HTR-8/SVneo (cell line): ENCODE measurements at places on chromosomes 16 and 17.

GRCh38 chr16:86224126-86224525 is 286.2 kb upstream of the FOXF1 start:
- DNase-seq: no peak

- DNase-seq: peak; percentile 41
These were observed 198.0 kb upstream of the MPHOSPH6 start for GRCh38 chr16:82368041-82368440.

- no peak for DNase-seq
These were observed 11.1 kb upstream of the CLEC18A start for GRCh38 chr16:69939821-69940585.

DNA sequence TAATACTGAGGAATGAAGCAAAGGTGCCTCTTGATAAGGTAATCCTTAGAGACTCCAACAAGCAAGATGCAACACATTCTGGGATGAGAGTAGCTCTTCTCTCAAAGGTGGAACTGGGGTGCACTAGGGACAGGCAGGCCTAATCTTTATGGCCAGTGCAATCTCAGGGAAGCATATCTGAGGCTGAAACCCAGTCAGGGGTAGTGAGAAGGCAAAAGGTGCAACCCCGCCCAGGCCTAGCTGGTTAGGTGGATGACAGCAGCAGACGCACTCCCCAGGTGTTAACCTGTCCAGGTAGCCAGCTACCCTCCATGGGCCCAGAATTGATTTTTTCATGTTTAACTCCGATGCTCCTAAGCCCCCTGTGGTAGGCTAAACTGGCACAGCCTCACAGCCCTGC is 9.9 kb upstream of the SLC46A1 start:
- DNase-seq: no peak

DNA sequence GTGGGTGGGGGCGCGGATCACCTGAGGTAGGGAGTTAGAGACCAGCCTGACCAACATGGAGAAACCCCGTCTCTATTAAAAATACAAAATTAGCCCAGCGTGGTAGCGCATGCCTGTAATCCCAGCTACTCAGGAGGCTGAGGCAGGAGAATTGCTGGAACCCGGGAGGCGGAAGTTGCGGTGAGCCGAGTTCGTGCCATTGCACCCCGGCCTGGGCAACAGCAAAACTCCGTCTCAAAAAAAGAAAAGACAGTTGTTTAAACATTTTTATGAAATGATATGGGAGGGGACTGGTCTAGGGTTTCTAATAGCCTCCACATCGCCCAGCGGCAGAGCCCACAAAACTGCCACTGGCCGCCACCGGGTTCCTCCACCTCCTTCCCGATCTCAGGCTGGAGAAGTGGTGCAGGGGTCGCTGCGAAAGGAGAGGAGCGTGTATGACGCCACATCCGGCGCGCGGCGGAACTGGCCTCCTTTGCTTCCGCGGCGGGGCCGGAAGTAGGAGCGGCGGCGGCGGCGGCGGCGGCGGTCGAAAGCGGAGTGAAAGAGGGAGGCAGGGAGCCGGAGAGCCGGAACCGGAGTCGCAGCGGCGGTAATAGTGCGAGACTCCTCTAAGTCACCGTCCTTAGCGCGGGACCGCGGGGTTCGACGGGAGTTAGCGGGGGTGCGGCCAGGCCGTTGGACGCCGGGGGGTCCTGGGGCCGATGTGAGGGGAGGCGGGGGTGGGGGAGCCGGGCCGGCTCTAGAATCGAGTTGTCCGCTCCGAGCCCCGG is at the start of gene PPP4C:
Gene PPP4C (plus strand): TSS at position 492 of the 773 bp plus-strand sequence. CDS start 384 bp downstream, outside the sequence.
- DNase-seq: peak; percentile 98

- DNase-seq: no peak
These were observed 4.9 kb upstream of the IL32 start for GRCh38 chr16:3060339-3061127.

DNA sequence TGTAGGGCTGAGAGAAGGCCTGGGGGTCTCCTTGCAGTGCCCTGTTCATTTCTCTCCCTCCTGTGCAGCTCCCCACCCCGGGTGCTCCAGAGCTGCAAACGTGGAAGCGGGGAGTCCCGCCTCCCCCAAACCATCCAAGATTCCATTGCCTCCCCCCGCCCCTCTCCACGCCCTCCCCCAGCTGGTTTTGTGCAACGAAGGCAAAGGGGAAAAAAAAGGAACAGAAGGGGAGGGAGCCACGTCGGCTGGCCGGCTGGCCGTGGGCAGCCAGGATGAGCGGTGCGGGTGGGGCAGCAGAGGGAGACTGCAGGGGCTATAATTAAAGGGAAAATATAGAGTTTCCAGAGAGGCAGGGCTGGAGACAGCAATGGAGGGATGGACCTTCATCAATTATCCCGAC is 1.7 kb upstream of the COL1A1 start:
- DNase-seq: no peak

DNA sequence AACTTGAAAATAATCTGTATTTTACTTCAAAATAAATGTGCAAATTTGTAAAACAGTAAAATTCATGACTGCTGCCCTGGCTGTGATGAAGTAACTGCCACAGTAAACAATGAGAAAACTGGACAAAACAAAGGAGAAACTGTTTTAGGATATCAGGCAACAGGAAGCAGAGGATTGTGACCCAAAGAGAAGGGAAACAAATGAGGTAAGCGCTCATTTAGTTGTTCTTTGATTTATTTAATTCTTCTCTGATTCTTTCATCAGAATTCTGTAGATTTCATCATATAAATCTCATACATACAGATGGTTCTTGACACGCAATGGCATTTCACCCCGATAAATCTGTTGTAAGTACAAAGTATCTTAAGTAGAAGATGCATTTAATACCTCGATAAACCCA is 198.1 kb upstream of the AXIN2 start:
- no peak for DNase-seq

GRCh38 chr16:4404247-4404966 is 12.0 kb downstream of the CORO7 start:
- DNase-seq: no peak

GRCh38 chr17:41523787-41524186 is 4.3 kb downstream of the KRT19 start:
- no peak for DNase-seq

GRCh38 chr16:81069063-81069462 is 8.0 kb downstream of the C16orf46 start:
- no peak for DNase-seq

DNA sequence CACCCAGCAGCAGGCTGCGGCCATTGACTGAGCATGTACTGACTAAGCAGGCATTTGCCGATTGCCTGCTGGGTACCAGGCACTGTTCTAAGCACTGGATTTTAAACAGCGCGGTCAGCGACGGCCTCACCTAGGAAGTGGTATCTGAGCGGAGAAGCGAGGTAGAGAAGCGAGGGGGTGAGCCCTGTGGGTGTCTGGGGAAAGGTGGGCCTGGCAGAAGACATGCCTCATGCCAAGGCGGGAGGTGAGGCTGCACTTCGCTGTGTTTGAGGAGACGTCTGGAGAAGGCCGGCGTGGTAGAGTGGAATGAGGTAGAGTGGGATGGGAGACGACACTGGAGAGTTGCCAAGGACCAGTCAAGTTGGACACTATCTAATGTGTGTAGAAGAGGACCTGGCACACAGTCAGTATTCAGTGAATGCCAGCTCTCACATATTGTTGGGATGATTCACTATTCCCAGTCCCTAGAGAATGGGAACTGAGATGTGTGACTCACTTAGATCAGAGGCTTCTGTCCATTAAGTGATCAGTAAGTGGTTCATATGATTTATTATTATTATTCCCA is 14.4 kb downstream of the SYCE1L start:
- DNase-seq: peak; percentile 85

GRCh38 chr17:59349178-59349577 is 17.7 kb downstream of the YPEL2 start:
- DNase-seq: no peak

DNA sequence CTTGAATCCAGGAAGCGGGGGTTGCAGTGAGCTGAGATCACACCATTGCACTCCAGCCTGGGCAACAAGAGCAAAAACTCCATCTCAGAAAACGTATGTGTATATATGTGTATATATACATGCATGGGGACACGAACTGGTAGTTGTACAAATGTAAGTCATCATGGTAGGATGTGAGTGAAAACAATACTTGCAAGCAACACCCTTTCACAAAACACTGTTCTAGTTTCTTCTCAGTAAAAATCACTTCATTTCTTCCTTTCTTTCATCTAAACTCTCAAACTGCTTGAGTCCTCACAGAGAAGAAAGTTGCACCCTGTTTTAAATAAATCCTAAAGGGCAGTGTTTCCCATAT is 51.8 kb downstream of the METTL16 start:
- no peak for DNase-seq

- DNase-seq: no peak
These were observed 50.7 kb downstream of the RNF213 start for GRCh38 chr17:80311216-80311827.

DNA sequence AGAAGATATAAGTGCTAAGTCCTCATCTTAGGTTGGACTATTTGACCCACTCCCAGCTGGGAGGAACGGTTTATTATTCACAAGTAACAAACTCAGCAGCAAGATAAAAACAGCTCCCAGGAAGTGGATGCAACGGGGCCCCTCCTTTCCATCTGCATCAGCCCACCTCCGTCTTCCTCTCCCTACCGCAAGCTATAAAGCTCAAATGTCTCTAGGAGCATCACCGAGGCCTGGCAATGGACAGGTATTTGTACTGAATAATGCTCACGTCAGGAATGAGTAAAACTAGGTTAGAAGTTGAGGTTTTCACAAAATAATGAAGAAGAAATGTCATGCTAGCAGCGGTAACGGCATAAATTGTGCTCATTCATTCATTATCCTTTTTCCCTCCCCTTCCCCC is 408.7 kb upstream of the PSMD7 start:
- DNase-seq: no peak

DNA sequence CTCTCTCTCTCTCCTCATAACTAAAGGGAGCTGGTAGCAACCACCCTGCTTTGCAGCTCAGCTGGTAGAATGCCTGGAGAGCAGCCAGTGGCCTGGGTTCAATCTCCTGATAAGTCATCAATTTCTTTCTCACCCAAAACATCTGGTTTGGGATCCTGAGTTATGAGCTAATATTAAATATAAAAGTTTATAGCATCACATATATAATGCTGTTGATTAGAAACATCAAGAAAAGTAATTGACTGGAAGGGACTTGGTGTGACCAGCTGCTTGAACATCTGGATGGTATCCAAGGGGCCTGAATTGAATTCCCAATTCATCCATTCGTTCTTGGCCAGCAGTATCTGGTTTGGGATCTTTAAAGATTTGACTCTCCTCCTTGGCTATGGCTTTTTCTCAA is 12.2 kb upstream of the ELAC2 start:
- DNase-seq: no peak

DNA sequence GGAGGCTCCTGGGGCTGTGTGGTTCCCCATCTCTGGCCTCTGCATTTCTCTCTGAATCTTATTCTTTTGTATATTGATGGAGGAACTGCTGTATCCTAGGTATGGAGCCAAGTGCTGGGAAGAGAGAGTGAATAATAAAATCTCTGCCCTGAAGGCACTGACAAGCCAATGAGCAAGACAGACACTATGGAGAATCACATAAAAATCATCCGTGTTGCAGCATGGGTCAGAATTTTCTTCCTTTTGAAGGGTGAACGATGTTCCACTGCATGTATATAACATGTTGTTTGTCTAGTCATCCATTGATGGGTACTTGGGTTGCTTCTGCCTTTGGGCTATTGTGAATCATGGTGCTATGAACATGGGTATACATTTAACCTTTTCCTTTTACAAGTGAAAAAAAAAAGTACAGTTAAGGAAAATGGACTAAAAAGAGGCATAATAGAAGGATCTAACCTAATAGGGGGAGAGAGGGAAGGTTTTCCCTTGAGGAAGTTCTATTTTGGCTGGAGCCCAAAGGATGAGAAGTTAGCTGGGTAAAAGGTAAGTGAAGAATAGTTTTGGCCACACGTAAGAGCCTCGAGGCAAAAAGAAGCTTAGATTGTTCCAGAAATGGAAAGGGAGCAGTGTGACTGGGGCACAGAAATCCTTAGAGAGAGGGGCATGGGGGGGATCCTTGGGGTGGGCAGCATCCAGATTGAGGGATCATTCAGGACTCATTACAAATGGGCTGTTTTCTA is 32.3 kb upstream of the GNA13 start:
- no peak for DNase-seq

GRCh38 chr17:73278049-73278464 is 16.4 kb upstream of the CPSF4L start:
- DNase-seq: no peak

GRCh38 chr16:87067836-87068761 is 249.1 kb downstream of the C16orf95 start:
- DNase-seq: no peak

- no peak for DNase-seq
These were observed 704.9 kb downstream of the MAF start for GRCh38 chr16:78895681-78896080.

DNA sequence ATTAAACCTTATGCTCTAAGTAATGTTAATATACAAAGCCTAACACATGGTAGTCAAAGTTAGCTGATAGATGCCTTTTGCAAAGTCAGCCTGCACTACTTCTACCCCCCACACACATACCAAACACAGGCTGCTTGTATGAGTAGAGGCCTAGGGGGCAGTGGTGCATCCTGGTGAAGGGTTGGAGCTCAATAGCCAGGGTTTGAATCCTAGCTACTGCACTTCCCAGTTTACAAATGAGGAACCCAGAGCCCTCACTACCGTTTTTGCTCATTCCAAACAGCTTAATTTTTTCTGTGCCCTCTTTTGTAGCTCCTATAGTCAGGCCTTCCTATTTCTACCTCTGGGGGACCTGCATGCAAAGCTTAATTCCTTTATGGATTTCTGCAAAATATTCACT is 18.9 kb upstream of the HYDIN start:
- no peak for DNase-seq

GRCh38 chr17:34177642-34178041 is 77.4 kb upstream of the CCL2 start:
- DNase-seq: no peak

- DNase-seq: no peak
These were observed 3.8 kb downstream of the MRPL38 start for GRCh38 chr17:75900691-75901533.

GRCh38 chr17:42675965-42676423 is 800 bp downstream of the PLEKHH3 start:
- peak; percentile 34 for DNase-seq

GRCh38 chr16:72202014-72202413 is 30.1 kb upstream of the PMFBP1 start:
- DNase-seq: peak; percentile 26

DNA sequence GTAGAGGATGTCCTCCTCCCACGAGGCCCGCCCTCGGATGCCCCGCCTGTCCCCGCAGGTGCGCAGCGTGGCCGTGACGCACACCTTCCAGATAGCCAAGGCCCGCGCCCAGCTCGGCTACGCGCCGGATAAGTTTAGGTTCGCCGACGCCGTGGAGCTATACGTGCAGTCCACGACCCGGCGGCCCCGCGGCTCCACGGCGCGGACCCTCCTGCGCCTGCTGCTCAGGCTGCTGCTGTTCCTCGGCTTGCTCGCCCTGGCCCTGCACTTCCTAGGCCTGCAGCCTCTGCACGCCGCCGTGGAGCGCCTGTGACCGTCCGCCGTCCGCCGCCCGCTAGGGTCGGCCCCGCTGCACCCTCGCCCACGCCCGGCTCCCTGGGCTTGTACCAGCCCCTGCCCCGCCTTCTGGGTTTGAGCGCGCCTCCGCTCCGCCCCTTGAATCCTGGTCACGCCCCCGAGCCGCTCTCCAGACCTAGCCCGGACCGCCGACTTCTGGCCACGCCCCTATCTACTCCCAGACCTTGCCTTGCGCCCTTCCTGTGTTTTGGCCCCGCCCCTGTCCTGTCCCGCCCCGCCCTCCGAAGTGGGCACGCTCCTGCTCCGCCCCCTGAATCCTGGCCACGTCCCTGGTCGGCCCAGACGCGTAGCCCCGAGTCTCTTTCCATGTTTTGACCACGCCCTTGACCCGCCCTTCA is 15.8 kb upstream of the EEF2K start:
- peak; percentile 86 for DNase-seq
